Cardiac fibroblast (primary cell): ENCODE measurements at places on chromosomes 5 and 9.

- peak; percentile 68 for DNase-seq
These were observed 258.4 kb upstream of the TAS2R1 start for GRCh38 chr5:9888501-9888901.

DNA sequence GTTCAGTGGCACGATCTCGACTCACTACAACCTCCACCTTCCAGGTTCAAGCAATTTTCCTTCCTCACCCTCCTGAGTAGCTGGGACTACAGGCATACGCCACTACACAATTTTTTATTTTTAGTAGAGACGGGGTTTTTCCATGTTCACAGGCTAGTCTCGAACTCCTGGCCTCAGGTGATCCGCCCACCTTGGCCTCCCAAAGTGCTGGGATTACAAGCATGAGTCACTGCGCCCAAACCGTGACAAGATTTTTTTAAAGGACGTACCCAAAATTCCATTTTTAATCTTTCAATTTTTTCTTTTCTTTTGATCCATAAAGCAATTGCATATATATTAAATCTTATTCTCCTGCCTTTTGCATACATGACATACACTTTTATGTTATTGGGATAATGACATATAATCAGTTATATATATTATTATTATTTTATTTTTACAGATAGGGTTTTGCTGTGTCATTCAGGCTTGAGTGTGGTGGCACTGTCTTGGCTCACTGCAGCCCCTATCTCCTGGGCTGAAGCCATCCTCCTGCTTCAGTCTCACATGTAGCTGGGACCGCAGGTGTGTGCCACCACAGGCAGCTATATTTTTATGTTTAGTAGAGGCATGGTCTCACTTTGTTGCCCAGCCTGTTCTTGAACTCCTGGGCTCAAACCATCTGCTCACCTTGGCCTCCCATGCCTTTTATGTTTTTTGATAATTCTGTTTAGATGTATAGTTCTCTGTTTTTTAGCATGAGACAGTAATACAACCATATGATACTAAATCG is 71.9 kb downstream of the RAB24 start:
- DNase-seq = no peak

GRCh38 chr5:37918424-37918823 is 78.6 kb upstream of the GDNF start:
- no peak for DNase-seq

- DNase-seq = no peak
These were observed 128.2 kb upstream of the IRX2 start for GRCh38 chr5:2879701-2880100.

GRCh38 chr9:116741086-116741740 is 54.1 kb downstream of the TRIM32 start:
- DNase-seq = no peak

DNA sequence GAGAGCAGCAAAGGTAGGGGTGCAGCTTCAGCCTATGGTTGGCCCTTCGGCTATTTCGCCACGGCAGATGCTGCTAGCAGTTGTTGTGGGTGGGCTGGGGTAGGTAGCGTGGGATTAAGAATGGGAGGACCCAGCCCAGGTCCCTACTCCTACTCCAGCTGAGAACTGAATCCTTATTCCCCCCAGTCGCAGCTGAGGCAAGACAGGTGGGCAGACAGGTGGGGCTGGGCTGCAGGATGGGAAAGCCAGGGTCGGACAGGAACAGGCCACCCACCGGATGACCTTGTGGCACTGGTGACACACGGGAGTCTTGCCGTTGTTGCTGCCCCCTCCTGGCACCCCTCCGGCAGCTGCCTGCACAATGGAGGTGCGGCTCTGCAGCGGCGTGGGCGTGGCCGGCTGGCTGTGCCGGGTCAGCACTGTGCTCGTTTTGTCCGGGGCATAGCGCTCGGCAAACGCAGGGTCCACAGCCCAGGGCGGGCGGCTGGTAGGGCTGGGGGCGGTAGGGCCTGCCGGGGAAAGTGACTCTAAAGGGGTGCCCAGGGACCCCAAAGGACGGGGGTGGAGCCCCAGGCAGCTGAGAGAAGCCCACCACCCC is 8.2 kb downstream of the PDLIM7 start:
- no peak for DNase-seq

- DNase-seq = peak; percentile 98
These were observed 13.7 kb downstream of the TRIO start for GRCh38 chr5:14156650-14157492.

- peak; percentile 51 for DNase-seq
These were observed 21.0 kb upstream of the CDK7 start for GRCh38 chr5:69213513-69214215.

- DNase-seq = peak; percentile 36
These were observed 4.2 kb upstream of the FGF18 start for GRCh38 chr5:171415115-171415730.

GRCh38 chr9:126027566-126027965 is 280.4 kb downstream of the PBX3 start:
- no peak for DNase-seq

DNA sequence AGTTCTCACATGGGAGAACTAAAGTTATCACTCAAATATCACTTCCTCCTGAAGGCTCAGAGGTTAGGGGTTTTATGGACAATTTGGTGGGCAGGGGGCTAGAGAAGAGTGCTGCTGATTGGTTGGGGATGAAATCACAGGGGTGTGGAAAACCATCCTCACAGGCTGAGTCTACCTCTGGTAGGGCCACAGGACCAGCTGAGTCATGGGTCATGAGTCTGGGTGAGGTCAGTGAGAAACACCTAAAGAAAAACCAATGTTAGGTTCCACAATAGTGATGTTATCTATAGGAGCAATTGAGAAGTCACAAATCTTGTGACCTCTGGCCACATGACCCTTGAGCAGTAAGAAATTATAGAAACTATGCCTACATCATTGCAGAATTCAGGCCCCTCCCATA is 203.3 kb upstream of the TARS1 start:
- no peak for DNase-seq

DNA sequence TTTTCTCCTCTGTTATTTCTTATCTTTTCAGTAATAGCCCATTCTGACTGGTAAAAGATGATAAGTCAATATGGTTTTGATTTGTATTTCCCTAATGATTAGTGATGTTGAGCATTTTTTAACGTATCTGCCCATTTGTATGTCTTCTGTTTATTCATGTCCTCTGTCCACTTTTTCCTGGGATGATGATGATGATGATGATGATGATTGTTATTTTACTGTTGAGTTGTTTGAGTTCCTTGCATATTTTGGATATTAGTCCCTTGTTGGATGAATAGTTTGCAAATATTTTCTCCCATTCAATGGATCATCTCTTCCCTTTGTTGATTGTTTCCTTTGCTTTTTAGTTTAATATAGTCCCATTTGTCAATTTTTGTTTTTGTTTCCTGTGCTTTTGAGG is 27.0 kb downstream of the UTP15 start:
- peak; percentile 6 for DNase-seq

DNA sequence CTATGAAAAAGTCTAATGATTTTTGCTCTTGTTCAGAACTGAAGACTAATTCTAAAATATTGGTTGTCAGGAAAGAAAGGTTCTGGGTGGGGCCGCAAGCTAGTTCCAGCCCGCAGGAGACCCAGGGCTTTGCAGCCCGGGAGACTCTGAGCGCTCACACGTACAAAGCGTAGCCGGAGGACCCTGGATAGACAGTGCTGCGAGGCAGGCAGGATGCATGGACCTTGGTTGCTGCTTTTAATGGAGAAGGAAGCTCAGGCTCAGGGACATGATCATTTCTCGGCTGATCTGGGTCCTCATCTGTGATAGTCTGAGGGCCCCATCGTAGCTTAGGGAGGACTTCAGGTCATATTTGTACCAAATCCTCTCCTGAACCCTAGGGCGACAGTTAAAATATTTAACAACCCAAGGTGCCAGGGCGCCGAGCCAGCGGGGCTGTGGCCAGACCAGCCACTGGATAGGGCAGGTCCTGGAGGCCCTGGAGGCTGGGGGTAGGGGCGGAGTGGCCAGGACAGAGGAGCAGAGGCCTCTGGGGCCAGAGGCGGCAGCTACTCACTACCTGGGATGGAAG is 70.1 kb upstream of the UNC5A start:
- DNase-seq = no peak

DNA sequence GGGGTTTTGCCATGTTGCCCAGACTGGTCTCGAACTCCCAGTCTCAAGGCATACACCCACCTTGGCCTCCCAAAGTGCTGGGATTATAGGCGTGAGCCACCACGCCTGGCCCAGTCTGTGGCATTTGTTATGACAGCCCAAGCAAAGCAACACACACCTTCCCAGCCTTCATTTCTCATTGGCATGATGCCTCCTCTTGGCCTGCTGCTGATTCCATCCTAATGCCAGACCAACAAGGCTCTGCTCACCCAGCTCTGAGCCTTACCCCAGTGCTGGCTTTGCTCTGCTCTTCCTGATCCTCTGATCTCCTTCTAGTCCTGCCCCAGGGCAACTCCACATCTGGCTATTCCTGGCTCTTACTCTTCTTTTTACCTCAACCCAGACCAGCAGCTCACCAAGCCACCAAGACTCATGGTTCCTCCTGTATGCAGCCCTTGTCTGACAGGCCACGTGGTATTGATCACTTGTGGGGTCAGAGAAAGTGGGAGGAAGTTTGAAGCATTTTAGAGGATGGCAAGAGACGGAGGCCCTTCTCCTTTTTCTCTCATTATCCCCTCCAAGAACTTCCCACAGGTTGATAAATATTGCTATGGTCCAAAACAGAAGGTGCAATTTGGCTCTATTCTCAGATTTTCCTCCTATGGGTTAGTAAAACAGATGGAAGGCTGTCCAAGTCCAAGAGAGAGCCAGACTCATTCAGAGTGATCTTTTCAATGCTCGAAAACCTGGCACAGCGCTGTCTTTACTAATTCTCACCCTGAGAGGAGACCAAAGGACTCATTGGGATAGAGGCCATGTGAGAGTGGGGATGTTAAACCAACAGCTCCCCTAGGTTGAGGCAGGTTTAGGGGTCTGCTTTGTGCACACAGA is 958 bp downstream of the CD180 start:
- no peak for DNase-seq
